ENCODE measurements at places on chromosomes 4 and X.

- DNase-seq = no peak
These were observed 77.1 kb upstream of the ZMAT1 start for GRCh38 chrX:102008901-102009300.

DNA sequence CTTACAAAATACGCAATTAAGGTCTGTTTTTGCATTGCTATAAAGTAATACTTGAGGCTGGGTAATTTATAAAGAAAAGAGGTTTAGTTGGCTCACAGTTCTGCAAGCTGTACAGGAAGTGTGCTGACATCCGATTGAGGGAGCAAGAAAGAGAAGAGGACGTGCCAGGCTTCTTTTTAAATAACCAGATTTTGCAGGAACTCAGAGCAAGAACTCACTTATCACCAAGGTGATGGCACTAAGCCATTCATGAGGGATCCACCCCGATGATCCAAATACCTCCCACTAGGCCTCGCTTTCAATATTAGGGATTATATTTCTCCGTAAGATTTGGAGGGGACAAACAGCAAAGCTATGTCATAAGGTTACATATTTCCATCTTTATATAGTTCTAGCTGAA is 456.7 kb downstream of the GLUD2 start:
- DNase-seq = no peak

- no peak for DNase-seq
These were observed 26.5 kb upstream of the ANAPC4 start for GRCh38 chr4:25350561-25350960.

DNA sequence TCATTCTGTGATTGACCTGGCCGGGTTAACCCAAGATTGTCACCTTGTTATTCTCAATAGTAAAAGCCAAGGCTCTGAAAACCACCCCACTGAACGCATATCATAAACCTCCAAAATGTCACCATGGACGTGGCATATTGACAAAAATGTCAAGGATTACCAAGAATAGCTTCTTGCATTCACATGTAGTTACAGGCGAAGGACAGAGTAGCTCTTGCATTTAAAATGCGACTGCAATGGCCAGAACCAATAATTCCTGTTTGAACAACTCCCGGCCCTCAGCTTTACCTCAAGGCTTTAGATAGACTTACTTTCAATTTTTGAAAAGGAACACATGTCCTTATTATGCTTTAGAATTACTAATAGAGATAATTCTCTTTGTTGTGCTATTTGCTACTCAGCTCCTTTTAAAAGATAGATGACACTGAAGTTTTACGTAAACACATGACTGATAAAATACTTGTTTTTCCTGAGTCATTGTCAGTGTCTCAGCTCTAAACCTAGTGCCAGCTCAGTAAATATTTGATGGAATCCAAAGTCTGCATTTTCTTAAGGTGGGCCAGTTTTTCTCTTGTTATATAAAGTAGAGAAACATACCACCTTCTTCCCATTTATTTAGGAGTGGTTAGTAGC is 66.3 kb downstream of the CLDN34 start:
- DNase-seq = no peak

GRCh38 chr4:62004881-62005280 is 804.8 kb downstream of the ADGRL3 start:
- DNase-seq = no peak

DNA sequence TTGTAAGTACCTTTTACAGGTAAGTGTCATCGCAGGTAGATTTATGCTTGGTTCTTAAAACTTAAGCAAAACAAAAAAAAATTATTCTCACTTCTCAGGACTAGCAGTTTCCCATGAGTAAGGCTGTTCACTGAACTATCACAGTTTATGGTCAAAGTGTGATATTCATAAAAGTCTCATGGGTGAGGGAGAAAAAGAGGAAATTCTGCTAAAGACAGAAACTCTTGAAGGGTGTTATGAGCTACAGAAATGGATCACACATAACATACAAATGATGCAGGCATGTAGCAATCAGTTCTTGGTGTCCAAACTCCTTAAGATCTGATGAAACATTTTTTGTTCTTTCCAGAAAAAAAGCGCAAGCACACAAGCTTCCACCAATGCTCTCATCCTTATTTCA is 8.5 kb downstream of the RAB9A start:
- DNase-seq = no peak

DNA sequence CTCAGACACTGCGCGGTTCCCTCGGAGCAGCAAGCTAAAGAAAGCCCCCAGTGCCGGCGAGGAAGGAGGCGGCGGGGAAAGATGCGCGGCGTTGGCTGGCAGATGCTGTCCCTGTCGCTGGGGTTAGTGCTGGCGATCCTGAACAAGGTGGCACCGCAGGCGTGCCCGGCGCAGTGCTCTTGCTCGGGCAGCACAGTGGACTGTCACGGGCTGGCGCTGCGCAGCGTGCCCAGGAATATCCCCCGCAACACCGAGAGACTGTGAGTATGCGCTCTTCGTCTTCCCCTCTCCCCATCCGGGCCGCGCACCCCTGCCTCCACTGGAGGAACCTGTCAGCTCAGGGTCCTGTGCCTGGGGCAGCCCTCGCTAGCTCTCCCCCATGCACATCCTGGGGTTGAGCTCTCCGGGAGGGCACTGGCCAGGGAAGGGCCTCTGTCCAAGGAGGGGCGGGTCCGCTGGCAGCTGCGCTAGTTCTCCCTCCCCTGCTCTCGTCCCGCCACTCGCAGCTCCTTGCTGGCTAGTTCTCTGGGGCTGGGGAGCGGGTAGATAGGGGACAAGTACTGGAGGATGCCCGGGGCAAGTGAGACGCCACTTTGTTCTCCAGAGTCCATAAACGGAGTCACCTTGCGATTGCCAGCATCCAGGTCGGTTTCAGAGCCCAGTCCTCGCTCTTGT is 2.2 kb downstream of the SLIT2 start:
- DNase-seq = peak; percentile 38

DNA sequence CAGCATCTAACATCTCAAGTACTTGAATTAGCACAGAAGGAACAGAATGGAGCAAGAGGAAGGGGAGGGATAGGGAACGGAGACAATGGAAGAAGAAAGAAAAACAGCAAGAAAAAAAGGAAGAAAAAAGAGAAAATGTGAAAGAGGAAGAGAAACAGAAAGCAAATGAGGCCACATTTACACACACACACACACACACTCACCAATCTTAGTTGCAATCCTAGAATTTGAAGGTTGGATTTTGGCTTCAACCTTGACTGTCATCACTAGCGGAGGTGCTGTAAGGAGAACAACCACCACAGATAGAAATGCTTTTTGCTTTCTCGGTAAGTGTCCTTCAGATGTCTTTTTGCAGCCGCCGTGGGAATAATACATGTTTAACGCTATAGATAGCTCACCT is 327.1 kb upstream of the NWD2 start:
- no peak for DNase-seq

DNA sequence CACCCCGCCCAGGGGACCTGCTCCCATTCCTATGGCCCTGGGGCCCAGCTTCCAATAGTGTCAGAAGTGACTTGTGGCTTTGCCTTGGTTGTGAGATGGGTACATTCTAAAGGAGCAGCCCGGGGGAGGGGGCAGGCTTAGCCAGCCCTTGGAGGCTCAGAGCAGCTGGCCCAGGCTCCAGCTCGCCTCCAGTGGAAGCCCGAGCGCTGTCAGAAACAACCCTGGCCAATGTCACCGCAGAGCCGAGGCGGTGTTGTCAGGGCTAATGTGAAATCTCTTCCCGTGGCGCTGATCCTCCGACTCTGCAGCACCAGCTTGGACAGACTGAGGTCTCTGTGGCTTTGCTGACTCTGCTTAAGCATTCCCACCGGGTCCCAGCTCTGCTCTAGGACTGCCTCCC is 29.2 kb upstream of the ZNF81 start:
- no peak for DNase-seq

DNA sequence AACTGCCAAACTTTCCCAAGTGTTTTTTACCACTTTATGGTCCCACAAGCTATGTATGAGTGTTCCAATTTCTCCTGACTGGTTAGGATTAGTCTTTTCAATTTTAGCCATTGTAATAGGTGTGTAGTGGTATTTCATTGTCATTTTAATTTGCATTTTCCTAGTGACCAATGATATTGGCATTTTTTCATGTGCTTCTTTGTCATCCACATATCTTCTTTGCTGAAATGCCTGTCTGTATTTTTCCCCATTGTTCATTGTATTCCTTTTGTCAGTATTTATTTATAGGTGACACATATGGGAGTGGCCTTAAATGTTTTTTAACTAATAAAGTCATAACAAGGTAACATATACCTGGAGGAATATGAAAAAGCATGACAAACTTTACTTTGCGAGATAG is 9.2 kb upstream of the UBE2D3 start:
- no peak for DNase-seq

DNA sequence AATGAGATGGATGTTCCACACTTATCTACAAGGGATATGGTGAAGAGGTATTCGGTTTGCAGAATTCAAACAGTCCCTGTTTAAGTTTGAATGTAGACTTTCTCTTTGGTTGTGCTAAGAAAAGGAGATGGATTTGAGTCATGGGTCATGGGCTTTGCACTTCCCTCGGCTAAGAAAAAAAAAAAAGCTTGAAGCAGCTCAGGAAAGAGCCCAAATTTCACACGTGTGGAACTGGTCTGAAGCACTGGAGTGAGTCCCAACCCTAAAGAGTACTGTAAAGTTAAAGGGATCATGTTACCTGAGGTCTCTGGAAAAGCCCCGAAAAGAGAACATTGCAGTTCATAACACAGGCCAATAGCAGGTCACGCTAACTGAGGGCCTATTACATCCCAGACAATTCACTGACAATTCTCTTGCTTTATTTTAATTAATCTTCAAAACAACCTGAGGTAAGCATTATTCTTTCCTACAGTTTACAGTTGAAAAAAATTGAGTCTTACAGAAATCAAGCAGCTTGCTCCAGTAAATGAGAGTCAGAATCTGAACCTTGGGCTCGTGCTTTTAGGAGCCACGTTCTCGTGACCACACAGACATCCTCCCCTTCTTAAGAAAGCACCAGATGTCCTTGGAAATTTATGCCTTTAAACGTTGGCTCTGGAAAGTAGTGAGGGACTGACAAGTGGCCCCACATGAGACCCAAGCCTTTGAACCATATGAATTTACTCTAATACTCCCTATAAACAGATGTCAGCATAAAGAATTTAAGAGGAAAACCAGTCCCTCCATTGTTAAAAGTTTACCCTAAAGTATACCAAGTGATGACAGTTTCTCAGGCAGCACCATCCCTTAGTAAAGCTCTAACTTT is 89.3 kb downstream of the MAD2L1 start:
- no peak for DNase-seq

DNA sequence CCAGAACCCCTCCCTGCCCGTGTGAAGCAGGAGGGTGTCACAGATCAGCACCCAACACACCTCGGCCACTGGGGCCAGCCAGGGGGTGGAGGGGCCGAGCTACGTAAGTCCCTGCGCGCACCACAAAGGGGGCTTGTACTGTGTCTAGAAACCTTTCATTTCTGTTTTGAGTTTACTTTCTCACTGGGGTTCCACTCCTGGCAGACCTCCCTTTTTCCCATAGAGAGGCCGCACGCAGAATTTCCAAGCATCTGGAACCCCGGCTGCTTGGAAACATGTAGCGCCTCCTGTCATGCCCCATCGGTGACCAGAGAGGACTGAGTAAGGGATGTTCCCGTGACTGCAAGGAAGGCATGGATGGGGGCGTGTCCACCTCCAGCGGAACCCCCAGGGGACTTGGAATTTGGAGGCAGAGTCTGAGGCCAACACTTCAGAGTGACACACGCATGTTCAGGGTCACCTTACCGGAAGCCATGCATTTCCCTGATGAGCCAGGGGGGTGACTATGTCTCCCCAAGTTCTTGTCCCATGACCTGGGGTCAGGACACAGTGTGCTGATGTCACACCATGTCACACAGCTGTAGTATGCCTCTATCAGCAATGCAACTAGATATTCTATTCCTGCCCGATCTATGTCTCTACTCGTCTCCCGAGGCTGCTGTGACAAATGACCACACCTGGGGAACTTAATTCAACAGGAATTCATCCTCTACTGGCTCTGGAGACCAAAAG is 105.3 kb downstream of the DHRSX start:
- no peak for DNase-seq

GRCh38 chrX:47645530-47645929 is 4.8 kb downstream of the ELK1 start:
- DNase-seq = no peak

- no peak for DNase-seq
These were observed 571.1 kb downstream of the PCDH7 start for GRCh38 chr4:31291238-31291637.

DNA sequence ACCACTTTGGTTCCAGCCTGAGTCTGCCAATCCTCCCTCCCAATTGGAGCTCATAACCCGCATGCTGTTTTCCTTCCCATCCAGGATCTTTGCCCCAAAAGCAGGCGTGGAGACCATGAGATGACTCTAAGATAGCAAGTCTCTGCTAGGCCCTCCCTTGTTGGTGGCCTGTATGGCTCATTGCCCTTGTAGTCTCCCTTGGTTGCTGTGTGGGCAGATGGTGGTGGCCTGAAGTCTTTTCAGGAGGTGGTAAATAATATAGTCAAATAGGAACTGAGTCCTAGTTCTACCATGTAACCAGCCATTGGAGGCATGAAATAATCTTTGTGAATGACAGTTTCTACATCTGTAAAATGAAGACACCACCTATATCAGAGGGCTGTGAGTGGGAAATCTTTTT is 1.2 kb downstream of the ATP6AP1 start:
- DNase-seq = no peak

- no peak for DNase-seq
These were observed 69.2 kb downstream of the PAQR3 start for GRCh38 chr4:78870056-78870455.

DNA sequence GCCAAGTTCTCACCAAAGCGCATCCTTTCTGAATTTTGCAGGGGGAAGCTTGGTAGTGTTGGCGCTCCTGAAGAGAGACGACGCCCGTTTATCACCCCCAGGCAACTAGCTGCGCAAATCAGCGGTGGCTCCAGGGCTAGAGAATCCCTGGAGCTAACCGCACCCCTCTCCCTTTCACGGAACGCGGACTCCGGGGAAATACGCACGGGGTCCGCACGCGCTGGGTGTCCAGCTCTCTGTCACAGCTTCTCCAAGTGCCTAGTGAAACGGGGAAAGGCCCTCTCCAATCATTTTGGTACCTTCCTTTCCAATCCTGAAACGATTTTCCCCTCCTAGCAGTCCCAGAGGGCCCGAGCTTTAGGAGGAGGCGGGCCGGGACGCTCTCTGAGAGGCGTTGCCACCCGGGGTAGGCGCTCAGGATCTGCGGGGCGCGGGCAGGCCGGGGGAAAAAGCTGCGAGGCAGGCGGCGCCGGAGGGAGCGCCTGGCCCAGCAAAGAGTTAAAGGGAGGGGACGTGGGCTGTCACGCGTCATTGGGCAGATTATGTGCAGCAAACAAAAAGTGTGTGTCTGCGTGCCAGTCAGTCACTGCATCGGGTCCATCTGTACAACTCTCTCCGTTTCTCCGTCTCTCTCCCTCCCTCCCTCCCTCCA is at the start of gene PRDM8:
Gene PRDM8 (plus strand): TSS at position 582 of the 652 bp plus-strand sequence. CDS start 2,578 bp downstream, outside the sequence.
- DNase-seq = no peak

DNA sequence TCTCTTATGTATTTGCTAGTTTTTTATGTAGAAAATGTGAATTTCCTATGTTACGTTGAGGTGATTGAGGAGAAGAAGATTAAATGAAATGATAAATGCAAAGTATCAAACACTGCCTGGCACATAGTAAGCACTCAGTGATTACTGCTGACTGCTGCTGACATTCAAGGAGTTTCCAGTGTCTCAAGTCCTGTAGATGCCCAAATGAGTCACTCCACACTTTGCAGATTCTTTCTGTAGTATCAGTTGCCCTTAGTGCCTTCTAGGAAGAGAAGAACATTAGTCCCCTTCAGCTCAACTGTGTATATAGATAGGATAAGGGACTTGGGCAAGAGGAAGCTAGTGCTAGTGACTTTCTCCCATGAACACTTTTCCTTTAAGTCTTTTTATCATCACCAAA is 240.5 kb upstream of the TEX13A start:
- no peak for DNase-seq

- DNase-seq = no peak
These were observed 96.1 kb upstream of the TFDP3 start for GRCh38 chrX:133314281-133314680.

GRCh38 chr4:1795299-1796195 is 2.5 kb downstream of the FGFR3 start:
- DNase-seq = no peak

Measured in uterus (tissue), 4 donors.